Esophagus muscularis mucosa (tissue), 4 donors: ENCODE measurements at places on chromosomes 2 and 18.

DNA sequence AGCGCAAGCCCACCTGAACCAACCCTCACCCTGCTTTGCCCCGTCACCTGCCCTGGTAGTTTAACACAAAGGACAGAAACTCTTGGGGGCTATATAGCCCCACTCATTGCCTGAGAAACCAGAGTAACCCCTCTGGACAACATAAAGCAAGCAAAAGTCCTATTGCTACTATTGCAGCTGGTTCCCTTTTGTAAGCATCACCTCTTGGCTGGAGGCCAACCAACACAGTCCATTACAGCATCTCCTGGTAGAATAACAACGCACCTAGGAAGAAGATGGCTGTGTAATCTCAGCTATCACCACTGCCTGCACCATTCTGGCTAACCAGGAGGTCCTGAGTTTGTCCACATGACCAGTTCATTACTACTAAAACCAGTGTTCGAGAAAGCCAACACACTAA, 36.4 kb downstream of the FLACC1 start:
- no peak for DNase-seq

DNA sequence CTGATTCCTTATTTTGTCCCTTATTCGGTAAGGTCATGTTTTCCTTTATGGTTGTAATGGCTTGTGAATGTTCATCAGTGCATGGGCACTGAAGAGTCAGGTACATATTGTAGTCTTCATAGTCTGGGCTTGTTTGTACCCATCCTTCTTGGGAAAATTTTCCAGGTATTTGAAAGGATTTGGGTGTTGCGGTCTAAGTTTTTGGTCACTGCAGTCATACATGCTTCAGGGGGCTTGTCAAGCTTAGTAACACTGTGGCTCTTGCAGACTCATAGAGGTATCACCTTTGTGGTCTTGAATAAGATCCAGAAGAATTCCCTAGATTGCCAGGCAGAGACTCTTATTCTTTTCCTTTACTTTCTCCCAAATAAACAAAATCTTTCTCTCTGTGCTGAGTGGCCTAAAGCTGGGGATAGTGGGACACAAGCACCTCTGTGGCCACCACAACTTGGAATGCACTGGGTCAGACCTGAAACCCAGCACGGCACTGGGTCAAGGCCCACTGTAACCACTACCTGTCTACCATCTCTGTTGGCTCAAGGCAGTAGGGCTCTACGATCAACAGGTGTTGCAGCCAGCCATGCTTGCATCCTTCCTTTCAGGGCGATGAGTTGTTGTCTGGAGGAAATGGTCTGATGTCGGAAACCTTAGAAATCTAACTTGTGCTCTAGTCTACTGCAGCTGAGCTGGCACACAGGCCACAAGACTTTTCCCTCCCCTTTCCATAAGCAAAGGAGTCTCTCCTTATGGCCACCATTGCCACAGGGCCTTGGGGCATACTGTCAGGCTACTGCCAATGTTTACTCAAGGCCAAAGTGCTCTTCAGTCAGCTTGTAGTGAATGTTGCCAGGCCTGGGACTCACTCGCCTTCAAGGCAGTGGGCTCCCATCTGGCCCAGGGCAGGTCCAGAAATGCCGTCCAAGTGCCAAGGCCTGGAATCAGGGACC, 21.5 kb downstream of the IL1RN start:
- no peak for DNase-seq

- no peak for DNase-seq
Measured at GRCh38 chr18:9787712-9788111, 79.6 kb downstream of the RAB31 start.

DNA sequence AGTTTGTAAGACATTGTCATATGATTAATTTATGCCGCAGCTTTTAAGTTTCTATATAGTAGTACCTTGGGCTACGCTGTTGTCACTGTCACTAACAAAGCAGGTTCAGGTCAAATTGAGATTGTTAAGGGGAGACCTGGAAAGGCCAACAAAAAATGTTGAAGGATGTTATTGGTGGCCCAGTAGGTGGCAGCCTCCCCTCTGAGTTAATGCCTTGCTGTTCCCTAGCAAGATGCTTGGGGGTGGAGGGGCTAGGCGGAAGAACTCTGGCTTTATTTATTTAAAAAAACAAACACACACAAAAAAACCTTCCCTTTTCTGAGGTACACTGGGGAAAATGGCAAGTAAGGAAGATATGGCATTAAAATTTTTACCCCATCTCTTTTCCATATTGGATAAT, 128.3 kb upstream of the ATP5MC3 start:
- DNase-seq = no peak

- no peak for DNase-seq
Measured at GRCh38 chr18:59484131-59484530, 125.1 kb upstream of the LMAN1 start.
